Smooth muscle cell of the coronary artery (primary cell): ENCODE measurements at places on chromosomes 7 and 10. TPM values are rescaled to one million over a fixed set of nuclear protein-coding genes. Genes with fewer than 3 reads are reported as not detected.

The STK31 gene
- total RNA-seq = not detected in 2 replicates

The ANKRD30A gene
- total RNA-seq = not detected in 2 replicates

The FANK1 gene
- 5.2 and 13.9 TPM in 2 replicates for total RNA-seq

The DRGX gene
- not detected in 2 replicates for total RNA-seq

The FMC1 gene
- total RNA-seq = 3.3 and 11.7 TPM in 2 replicates

The SPDYE3 gene
- not detected in 2 replicates for total RNA-seq

The KCP gene
- 0.08 and 0.94 TPM in 2 replicates for total RNA-seq

The CCDC3 gene
- total RNA-seq = 0.15 and 0.47 TPM in 2 replicates

The ANKRD7 gene
- total RNA-seq = 0.23 and 0.75 TPM in 2 replicates

The C7orf57 gene
- not detected in 2 replicates for total RNA-seq

The AS3MT gene
- total RNA-seq = 5.0 and 5.9 TPM in 2 replicates

The GPR26 gene
- not detected in 2 replicates for total RNA-seq
